ENCODE measurements at places on chromosomes 3 and 15.

GRCh38 chr3:66031102-66031698 is 7.5 kb downstream of the MAGI1 start:
- no peak for DNase-seq

DNA sequence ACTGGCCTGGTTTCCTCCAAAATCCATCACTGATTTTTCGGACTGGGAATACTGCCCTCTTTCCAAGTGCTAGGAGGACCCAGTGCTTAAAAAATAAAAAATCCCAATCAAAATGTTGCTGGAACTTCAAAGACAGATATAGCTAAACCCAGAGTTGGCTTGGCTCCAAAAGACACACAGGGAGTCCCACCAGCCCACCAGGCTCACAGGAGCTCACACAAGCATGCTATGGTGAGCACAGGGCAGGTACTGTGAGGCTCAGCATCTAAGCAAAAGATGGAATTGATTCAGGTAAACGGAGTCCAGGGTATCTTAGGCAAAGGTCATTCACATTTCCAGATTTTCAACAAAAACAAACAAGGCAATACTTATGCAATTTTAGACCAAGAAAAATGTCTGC is 3.7 kb downstream of the TRANK1 start:
- DNase-seq = no peak

- DNase-seq = no peak
Observed at GRCh38 chr15:97009031-97009431, 678.5 kb downstream of the NR2F2 start.

GRCh38 chr15:80573606-80574005 is 121.5 kb upstream of the ABHD17C start:
- DNase-seq = no peak

GRCh38 chr15:91126080-91126479 is 26.0 kb downstream of the SV2B start:
- DNase-seq = no peak

- DNase-seq = no peak
Observed at GRCh38 chr3:114318295-114318694, 24.5 kb downstream of the TIGIT start.

DNA sequence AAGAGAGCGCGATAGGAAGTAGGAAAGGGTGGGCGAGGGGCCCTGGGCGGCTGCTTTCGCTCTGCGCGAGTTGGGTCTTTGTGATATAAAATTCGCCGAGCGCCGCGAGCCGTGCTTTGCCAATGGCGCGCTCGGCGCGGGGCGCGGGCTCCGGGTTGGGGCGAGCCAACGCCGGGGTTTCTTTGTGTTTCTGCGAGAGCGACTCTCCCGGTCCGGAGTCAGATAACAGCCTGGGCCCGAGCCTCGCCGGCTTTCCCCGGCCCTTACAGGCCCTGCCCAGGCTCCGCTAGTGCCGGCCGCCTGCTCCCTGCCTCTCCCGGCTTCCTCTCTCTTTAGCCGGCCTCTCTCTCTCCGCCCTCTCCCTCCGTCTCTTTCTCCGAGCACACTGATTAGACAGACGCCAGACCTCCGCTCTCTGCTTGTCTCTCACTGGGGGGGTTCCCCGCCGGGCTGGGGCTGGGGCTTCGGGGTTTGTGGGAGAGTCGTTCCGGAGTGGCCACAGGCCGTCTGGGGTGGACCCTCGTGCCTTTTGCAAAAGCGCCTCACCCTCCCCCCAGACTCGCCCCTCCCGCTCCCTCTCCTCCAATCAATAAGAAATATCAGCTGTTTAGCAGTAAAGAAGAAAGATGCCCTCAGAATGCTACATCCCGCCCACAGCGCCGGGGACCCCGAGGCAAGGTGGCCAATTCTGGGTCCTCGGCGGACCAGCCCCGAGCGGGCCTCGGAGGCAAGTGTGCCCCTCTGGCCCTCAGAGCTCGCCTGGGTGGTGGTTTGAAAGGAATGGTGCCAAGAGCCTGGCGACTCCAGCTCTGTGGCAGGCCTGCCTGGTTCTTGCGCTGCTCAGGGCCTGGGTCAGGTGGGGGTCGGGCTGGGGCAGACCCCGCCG is 2.9 kb downstream of the NR2F2 start:
- DNase-seq = no peak

- peak; percentile 62 for DNase-seq
Observed at GRCh38 chr3:138389841-138390581, 41.6 kb downstream of the MRAS start.

DNA sequence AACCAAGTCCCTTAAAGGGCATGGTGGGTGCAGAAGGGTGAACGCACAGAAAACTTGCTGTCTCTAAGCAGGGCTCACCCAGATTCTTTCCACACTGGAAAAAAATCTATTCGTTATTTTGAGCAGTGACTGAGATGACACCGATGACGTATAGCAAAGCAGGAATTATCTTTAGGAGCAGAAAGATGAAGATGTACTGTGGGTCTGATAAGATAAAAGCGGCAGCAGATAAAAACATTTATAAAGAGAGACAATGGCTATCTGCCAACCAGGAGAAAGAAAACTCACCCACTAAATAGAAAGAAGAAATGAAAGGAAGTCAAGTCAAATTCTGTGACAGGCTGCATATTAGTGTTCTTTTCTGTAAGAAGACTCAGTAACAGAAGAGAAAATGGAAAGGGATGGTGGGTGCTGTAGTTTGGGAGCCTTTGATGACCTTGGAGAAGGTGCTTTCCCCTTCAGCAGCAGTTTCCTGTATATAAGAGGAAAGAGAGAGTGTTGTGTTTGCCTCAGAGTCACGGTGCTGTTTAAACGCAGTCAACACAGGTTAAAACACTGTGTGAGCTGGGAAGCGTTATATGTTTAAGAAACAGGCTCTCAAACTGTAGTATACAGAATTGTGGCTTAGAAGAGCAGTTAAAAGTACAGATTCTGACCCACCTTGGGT is 111.6 kb downstream of the AQP9 start:
- no peak for DNase-seq

DNA sequence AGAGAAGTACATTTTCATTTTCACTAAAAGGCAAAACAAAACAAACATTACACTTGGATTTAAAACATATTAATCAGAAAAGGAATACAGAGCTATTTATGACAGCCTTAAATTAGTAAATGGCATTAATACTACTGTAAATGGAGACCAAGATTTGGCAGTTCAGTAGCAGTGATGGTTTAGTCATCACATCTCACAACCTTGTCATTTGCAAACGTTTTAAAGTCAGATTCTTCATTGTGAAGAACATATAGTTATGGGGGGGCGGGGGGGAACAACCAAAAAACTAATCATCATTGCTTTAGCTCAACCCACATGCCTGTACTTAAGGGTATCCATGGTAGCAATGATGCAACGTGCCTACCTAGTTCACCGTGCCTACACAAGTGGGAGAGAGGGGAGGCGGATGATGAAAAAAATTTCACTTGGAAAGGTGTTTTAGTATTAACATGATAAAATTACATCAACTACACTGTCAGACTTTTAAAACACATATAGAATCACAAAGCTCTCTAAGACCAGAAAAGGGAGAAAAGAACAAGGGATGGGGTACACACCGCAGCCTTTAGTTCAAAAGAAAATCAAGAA is 40.1 kb downstream of the DLG1 start:
- DNase-seq = no peak

GRCh38 chr15:43775411-43775965 is 1.3 kb downstream of the ELL3 start:
- no peak for DNase-seq

DNA sequence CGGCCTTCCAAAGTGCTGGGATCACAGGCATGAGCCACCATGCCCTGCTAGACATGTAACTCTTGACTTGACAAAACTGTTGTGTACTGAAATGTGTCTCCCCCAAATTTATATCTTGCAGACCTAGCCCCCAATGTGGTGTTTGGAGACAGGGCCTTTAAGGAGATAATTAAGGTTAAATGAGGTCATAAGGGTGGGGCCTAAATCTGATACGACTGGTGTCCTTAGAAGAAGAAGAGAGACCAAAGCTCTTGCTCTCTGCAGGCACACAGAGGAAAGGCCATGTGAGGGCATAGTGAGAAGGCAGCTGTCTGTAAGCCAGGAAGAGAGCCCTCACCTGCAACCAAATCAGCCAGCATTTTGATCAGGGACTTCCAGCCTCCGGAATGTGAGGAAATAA is 361.3 kb downstream of the SV2B start:
- no peak for DNase-seq

DNA sequence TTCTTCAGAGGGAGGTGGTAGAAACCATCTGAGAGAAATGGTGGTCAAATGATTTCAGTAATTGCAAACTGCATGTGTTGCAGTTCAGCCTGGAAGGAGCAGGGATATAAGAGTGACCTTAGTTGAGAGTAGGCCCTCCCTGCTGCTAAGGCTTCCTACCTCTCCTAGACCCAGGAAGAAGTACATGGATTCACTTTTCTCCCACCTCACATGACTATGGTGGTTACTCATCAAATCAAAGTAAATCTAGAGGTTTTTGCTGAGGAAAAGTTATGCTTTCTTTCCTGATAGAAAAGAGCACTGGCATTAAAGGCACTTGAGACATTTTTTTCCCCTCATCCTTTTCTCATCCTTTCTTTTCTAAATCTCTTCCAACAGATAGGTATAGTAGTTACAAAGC is 43.2 kb upstream of the LEKR1 start:
- no peak for DNase-seq

Measured in AG09319 (cell line).